Anterior cingulate cortex (tissue), 58 donors: ENCODE measurements at places on chromosomes 12 and 14.

DNA sequence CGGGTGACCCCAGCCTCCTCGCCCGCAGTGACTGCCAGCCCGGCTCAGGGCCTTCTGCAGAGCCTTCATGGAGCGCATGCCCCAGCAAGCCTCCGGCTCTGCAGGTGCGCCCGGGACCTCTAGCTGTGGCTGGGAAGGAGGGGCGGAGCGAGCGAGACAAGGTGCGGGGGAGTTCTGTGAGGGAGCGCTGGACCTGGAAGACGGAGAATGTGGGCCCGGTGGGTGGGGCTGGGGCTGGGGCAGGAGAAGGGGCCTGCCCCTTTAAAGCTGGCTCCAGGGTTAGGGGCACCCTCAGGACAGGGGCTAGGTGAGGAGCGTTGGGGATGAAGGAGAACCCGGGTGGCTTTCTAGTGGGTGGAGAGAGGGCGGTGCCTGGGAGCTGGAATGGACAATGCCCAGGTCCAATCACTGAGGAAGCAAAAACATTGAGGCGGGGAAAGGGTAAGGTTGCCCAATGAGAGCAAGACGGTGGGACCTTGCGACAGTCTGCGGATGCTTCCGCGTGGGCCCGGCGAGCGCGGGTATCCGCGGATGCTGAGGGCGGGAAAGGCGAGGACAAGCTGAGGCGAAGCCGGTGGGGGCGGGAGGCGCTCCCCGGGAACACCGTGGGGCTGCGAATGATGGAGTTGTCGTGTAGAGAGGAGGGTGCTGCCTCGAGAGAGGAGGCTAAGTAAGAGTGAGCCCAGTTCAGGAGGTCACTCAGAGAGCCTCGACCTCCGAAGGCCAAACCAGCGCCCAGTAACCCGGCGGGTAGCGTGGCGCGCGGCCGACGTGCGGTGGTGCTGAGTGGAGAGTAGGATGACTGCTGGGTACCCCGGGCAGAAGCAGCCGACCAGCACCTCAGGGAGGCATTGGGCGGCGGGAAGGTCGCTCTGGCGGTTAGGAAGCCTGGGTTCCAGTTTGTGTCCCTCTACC lies at the start of gene GLS2:
Gene GLS2, minus strand, starts transcription at position 121 of the 915 bp plus-strand sequence. Its CDS starts 43 bp downstream, at position 78.
- peak; percentile 83 for DNase-seq

GRCh38 chr14:39488600-39488999 lies 56.4 kb upstream of the FBXO33 start:
- no peak for DNase-seq

GRCh38 chr14:100304825-100305323 lies 1.4 kb downstream of the SLC25A29 start:
- no peak for DNase-seq

- no peak for DNase-seq
Observed at GRCh38 chr14:71621276-71621675, 311.0 kb upstream of the RGS6 start.

DNA sequence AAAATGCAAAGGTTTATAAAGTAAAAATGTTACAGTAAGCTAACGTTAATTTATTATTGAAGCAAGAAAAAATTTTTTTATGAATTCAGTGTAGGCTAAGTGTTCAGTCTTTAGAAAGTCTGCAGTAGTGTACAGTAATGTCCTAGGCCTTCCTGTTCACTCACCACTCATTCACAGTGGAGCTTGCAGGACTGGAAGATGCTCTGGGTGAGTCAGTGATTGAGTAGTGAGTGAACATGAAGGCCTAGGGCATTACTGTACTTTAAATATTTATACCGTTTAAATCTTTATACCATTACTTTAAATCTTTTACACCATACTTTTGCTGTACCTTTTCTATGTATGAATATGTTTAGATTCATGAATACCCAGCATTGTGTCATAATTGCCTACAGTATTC lies 120.3 kb upstream of the SLC38A4 start:
- DNase-seq, result no peak

GRCh38 chr14:104085889-104086201 lies 345 bp downstream of the ASPG start:
- DNase-seq, result no peak
